ENCODE measurements at places on chromosomes 11 and 22. TPM values are rescaled to one million over a fixed set of nuclear protein-coding genes. Genes with fewer than 3 reads are reported as not detected.

- no peaks in the 10 kb centered on the region for H3K4me1 ChIP-seq
- H3K4me3 ChIP-seq, result no peak overlapping the region
- H3K27ac ChIP-seq, result no peak overlapping the region
- DNase-seq, result no peak
Observed at GRCh38 chr11:115996125-115996807, 492.1 kb upstream of the CADM1 start.

DNA sequence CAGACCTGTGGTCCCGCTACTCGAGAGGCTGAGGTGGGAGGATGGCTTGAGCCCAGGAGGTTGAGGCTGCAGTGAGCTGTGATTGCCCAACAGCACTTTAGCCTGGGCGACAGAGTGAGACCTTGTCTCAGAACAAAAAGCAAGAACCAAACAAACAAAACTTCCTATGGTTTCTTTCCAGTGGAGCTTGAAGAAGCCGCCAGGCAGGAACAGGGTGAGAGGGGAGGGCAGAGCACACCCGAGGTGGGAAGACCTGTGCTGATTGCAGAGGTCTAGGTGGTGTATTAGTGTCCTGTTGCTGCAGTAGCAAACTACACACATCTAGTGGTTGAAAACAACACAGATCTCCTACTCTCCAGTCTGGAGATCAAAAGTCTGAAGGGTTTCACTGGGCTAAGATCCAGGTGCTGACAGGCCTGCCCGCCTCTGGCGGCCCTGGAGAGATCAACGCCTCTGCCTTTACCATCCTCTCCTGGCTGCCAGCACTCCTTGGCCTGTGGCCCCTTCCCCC lies 10.5 kb downstream of the ARHGEF17 start:
- no peaks in the 10 kb centered on the region for H3K27me3 ChIP-seq
- H3K36me3 ChIP-seq, result no peaks in the 10 kb centered on the region
- DNase-seq, result no peak
- no peak overlapping the region for H3K4me3 ChIP-seq
- H3K4me1 ChIP-seq, result peaks cover 53% of the 10 kb centered on the region

- H3K27ac ChIP-seq, result no peak overlapping the region
- H3K36me3 ChIP-seq, result no peaks in the 10 kb centered on the region
- no peaks in the 10 kb centered on the region for H3K4me1 ChIP-seq
- H3K4me3 ChIP-seq, result no peak overlapping the region
Observed at GRCh38 chr22:22720724-22721261, 76.4 kb downstream of the GGTLC2 start.

TMEM191B gene
- total RNA-seq, result 1.1 TPM

CRYBB3 gene
- not detected for total RNA-seq

Data from suprapubic skin (tissue), 4 donors.